Activated CD4-positive, alpha-beta T cell treated with anti-CD3 and anti-CD28 coated beads for 4 hours (primary cell): ENCODE measurements at places on chromosomes 3 and 15.

- no peak for DNase-seq
Observed at GRCh38 chr3:27138562-27138961, 230.6 kb downstream of the NEK10 start.

GRCh38 chr3:68306571-68306970 is 625.8 kb downstream of the TAFA4 start:
- DNase-seq = peak; percentile 5

GRCh38 chr3:194107107-194107506 is 28.8 kb upstream of the HES1 start:
- DNase-seq = no peak

DNA sequence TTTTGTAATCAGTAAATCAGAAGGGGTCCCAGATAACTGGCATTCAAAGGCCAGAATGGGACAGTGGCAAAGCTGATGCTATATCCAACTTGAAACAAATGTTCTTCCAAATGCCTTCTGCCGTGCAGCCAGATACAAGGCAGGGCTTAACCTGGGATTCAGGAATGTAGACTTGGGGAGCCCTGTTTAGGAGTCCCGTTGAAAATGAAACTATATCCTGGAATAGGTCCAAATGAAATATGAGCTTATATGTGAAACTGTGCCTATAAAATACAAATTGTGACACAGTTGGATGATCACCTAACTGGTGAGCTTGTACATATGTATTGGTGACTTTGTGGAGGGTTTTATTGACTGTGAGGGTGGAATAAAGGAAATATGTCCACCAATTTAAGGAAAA is 28.7 kb downstream of the FRMD4B start:
- no peak for DNase-seq

DNA sequence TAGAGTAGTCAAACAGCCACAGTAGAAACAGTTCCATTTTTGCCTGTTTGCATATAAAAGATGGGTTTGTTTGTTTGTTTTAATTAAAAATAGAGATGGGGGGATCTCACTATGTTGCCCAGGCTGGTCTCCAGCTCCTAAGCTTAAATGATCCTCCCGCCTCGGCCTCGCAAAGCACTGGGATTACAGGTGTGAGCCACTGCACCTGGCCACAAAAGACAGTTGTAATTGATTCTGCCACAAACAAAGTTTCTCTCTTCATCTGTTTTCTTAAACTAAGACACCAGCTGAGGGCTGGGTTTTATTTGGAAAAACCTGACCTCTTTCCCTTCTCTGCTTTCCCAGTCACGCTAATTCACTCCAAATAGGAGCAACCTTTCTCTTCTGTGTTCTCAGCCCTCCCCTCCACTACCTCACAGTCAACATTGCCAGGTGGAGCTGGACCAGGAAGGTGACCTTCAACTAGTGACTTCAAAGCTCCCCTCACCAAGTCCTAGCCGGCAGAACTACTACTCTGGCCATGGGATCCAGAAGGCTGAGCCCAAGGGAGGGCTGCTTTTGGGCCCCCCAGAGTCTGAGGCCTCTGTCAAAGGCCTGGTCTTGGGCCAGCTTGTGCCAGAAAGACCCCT is 1.5 kb upstream of the IDH2 start:
- no peak for DNase-seq

- peak; percentile 76 for DNase-seq
Observed at GRCh38 chr3:46895204-46895660, 17.7 kb downstream of the PTH1R start.

GRCh38 chr3:139987908-139988307 is 52.9 kb downstream of the CLSTN2 start:
- no peak for DNase-seq

DNA sequence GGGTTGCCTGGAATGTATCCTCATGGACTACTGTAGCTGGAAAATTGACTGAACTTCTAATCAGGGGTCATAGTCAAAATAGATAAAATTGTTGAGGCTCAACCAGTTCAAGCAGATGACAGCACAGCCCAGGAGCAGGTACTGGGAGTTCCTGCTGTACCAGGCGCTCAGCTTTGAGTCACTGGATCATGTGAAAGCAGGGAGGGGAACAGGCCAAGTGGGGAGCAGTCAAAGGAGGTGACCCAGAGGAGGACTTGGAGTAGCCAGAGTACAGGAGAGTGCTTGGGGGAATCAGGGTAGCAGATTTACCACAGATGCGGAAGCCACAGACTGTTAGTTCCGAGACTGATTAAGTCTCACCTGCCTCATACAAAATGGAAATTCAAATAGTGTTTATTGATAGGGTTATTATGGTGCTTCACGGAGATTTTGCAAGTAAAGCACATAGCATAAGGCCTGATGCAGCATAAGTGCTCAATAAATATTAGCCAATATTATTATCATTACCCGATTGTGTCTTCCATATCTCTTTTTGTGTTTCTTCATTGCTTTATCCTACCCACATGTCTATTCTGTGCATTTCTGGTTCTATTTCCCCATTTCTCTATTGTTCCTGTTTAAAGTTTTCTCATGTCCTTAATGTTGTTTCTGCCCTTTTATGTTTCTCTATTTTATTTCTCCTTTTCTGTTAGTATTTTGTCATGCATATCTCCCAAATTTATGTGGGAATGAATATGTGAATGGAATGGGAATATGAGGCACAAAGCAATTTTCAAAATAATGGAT is 369.2 kb upstream of the MCTP2 start:
- DNase-seq = no peak

- DNase-seq = no peak
Observed at GRCh38 chr3:133136114-133137041, 98.2 kb downstream of the TMEM108 start.

- no peak for DNase-seq
Observed at GRCh38 chr3:151743855-151744254, 10.1 kb downstream of the AADACL2 start.

GRCh38 chr3:10019326-10019725 is 6.9 kb upstream of the FANCD2 start:
- no peak for DNase-seq

- no peak for DNase-seq
Observed at GRCh38 chr3:134652886-134653630, 2.2 kb upstream of the KY start.

DNA sequence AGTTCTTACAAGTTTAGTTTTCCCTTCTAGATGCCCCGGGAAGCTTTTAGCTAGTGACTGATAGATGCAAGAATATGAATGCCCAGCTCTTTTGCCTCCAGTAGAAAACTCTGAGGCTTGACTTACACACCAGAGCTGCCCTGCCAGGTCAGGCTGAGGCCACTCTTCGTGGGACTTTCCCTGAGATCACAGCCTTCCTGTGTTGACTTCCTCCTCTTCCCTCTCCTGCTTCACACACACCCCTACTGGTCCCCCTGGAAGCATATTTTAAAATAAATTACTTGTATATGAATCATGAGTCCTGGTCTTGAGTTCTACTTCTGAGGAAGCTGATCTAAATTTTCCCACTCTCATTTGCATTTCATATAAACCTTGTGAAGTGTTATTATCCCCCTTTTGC is 413.7 kb downstream of the PDCD6IP start:
- DNase-seq = no peak

DNA sequence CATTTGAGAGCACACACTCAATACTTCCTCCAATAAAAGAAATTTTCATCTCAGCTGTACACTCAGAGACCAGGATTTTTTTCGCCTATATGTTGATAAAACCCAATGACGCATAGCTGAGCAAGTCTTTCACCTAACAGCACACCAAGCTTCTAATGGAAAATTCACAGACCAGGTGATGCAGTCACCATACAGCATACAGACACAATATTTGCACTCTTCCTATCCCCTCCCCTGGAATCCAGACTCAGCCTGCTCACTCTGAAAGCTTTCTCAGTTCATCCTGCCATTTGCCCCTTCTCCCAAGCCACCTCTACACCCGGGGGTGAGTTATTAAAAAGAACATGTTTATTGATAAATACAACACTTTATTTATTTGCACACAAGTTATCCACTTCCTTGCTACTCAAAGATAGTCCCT is 1.7 kb downstream of the TBC1D5 start:
- no peak for DNase-seq

DNA sequence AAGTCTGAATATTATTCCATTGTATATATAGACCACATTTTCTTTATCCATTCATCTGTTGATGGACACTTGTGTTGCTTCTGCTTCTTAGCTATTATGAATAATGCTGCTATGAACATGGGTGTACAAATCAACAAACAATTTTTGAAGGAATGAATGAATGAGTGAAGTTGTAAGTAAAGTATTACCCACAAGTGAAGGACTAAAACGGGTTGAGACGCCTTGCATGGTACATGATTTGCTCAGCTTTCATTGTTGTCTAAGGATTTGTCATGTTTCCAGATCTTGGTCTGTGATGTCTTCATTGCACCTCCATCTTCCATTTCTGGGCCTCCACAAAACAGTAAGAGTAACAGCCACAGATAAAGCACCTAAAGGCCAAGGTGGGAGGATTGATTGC is 20.5 kb downstream of the IFT122 start:
- no peak for DNase-seq

- DNase-seq = no peak
Observed at GRCh38 chr15:100730655-100731266, 128.4 kb downstream of the ASB7 start.

- DNase-seq = no peak
Observed at GRCh38 chr3:59052803-59053411, 3.1 kb upstream of the CFAP20DC start.

DNA sequence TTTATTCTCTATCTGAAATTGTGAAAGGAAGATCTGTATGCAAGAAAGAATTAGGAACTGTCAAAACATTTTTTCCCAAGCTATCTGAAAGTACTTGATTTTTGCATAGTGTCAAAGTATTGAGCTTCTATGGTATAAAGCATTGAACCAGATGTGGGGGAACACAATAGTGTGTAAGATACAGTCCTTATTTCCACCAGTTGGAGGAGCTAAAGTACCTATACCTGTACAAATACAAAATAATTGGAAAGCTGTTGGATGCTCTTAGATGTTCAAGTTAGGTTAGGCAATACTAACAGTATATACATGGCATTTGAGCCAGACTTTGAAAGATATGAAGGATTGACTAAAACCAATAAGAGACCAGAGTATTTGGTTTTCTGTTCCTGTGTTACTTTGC is 148.4 kb downstream of the B3GALNT1 start:
- no peak for DNase-seq

GRCh38 chr15:47715856-47716445 is 1.4 kb upstream of the SEMA6D start:
- DNase-seq = no peak

DNA sequence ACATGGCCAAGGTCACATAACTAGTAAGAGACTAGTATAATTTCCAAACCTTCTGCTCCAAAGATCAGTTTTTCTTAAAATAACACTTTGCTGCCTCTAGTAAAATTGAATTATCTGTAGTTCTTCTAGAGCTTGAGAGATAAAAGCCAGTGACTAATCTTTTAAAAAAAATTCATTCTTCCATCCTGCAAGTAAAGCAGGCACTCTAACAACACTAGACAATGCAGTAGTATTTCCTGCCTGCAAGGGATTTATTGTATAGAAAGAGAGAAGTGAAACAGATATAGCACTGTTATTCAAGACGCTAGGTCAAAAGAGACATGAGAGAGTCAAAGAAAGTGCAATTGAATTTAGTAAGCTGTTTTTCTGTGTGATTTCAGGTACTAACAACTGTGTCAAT is 159.5 kb upstream of the TBC1D5 start:
- no peak for DNase-seq

GRCh38 chr3:119676771-119677640 is at the start of gene COX17:
COX17 (minus strand) TSS chr3:119677406; CDS start chr3:119677310, 96 bp downstream.
- DNase-seq = peak; percentile 96

- DNase-seq = no peak
Observed at GRCh38 chr3:154791611-154792010, 288.5 kb upstream of the MME start.

GRCh38 chr15:90762109-90762508 is 45.0 kb downstream of the BLM start:
- no peak for DNase-seq

- DNase-seq = no peak
Observed at GRCh38 chr3:116872688-116873087, 163.1 kb downstream of the TUSC7 start.

DNA sequence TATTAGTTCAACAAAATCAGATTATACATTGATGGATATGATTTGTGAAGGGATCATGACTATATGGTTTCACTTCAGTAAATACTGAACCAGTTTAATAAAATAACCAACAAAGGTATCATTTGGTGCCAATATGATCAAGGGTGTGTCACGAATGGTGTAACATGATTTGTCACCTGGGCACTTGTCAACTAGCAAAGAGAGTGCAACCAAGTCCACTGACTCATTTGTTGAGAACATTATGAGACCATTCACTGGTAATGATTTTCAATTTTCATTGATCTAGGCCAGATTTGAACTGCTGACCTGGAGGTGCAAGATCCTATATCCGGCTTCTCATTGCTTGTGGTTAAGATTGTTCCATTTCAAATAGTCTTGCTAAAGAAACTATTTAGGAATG is 1037.9 kb downstream of the ROBO2 start:
- no peak for DNase-seq

DNA sequence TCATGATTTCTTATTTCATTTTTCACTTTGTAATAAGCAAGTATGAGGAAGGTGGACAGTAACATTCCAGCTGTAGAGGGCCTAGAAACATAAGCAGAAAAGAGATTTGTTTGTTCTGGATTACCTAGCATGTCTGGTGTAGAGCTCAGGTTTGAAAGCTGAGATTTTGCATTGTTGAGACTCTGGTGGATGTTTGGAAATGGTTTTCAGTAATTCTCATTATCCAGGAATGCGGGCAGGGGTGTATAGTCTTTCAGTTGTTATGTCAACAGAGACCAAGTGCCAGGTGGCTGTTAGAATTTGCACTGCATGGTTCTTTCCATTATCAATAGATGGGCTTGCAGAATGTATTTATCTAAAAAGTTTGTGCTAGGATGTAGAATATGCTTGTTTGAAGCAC is 10.9 kb downstream of the GPD1L start:
- DNase-seq = no peak

DNA sequence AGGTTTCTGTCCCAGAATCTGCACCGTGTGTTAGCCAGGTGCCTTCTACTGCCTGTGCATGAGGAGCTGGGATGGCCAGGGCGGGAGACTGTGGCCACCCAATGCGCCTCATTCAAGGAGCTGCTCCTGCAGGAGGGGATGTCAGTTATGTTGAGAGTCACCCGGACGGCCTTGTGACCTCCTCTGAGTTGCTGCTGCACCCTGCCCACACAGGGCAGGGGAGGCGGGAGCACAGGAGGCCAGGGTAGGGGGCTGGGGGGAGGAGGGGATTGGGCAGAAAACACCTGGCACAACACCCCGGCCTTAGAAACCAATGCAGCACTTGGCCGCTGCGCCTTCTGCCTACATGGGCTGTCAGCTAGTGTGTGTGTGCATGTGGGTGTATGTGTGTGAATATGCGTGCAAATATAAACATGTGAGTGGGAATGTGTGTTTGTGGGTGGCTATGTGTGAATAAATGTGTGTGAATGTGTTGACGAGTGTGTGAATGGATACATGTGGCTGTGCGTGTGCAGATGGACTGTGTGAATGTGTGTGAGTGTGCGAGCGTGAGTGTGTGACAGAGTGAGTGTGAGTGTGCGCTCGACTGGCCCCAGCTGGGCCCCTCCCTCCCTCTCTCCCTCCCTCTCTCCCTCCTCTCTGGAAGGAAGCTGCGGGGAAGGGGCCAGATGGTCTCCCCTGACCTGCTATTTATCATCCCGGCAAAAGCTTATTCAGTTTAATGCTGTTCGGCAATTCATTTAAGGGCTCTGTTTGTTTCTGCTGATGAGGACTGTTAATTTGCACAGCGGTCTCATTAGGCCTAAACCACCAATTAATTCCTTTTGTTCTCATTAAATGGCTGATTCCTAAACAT is 106.9 kb downstream of the TLE3 start:
- no peak for DNase-seq

GRCh38 chr3:167493244-167493643 is 19.4 kb upstream of the SERPINI2 start:
- no peak for DNase-seq

GRCh38 chr3:12516873-12517272 is 28.4 kb downstream of the MKRN2OS start:
- no peak for DNase-seq
